ENCODE measurements at places on chromosomes 11 and 22.
A peak's percentile ranks its signal among the peaks of the same experiment; 100 is the strongest.

- no peak for DNase-seq
Measured at GRCh38 chr11:61690706-61691379, 10.7 kb downstream of the DAGLA start.

GRCh38 chr22:37386441-37386840 is 40.8 kb downstream of the ELFN2 start:
- no peak for DNase-seq

- no peak for DNase-seq
Measured at GRCh38 chr11:117225553-117226170, 6.2 kb downstream of the PCSK7 start.

DNA sequence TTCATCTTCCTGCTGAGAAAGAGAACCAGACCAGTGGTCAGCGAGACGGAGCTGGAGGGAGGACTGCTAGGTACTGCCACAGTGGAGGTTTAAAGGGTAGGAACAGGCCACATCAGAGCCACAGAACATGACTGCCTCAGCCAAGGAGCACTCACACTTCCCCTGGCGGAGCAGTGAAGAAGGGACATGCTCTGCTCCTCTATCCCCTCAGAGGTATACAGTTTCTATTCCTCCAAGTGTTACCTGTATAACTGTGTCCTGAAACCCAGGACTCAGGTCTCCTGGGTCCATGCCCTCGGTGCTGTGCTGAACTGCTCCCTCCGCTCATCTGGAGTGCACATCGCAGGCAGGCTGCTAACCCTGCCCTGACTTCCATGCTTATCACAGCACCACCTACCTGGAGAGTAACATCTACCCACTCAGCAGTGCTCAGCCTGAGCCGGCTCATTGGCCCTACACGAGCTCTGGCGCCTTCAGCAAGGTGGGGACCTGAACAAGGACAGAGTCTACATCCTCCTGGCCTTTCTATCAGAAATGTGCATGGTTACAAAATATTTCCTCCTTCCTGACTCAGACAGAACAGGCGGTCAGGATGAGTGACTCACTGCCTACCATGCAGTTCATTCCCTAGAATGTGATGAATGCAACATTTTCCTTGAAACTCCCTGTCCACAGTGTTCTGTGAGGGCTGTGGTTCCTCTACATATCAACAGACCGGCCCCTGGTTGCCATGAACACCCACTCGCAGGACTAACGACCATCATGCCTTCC is 52.9 kb downstream of the C11orf58 start:
- no peak for DNase-seq

DNA sequence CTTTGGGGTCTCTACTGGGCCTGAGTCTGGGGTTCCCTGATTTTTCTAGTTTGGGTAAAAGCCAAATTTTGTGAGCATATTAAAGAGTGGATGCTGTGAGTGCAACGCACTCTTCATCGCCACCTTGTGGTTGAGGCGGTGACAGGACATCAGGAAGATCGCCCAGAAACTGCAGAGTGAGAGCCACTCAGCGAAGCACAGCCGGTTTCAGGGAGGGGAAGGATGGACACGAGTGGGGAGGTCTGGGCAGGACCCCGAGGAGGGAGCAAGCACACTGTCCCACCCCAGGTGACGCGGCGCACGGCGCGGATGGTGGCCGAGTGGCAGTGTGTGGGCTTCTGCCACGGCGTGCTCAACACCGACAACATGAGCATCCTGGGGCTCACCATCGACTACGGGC is 9.1 kb downstream of the SELENOO start:
- DNase-seq = peak; percentile 8

- no peak for DNase-seq
Measured at GRCh38 chr11:113177671-113178070, 136.7 kb upstream of the TTC12 start.

DNA sequence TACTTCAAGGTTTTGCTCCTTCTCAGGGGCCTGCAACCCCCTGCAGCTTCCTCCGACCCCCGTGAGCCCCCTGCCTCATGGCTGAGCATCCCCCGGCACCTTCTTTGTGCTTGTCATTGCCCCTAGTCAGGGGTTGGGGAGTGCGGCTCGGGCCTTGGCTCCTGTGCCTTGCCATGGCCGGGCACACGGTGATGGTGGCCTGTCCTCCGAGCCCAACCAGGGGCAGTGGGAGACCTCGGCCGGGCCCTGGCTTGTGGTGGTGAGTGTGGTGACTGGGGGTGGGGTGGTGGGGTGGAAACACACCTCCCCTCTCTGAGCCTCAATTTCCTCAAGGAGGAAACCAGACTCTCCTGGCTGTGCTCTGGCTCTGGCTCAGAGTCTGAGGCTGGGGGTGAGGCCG is 1.5 kb upstream of the MRGPRG start:
- no peak for DNase-seq

DNA sequence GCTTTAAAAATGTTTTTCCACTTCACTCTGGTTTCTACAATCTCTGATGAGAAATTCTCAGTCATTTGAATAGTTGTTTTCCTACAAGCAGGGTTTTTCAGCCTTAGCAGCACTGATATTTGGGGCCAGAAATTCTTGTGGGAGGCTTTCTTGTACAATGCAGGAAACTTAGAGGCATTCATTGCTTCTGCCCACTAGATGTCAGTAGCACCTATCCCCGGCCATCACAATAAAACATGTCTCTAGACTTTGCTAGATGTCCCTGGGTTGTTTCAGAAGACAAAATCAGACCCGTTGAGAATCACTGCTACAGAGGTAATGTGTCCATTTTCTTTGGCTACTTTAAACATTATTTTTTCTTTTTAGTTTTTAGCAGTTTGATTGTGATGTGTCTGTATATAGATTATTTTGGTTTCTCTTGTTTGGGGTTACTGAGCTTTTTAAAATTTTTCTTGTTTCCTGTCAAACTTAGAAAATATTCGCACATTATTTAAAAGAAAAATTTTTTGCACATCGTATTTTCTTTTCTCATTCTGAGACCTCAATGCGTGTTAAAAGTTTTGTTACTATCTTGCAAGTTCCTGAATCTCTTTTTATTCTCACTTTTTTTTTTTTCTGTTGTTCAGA is 60.8 kb upstream of the CCDC179 start:
- DNase-seq = peak; percentile 35

GRCh38 chr11:67372321-67372992 is 941 bp downstream of the CLCF1 start:
- DNase-seq = no peak

DNA sequence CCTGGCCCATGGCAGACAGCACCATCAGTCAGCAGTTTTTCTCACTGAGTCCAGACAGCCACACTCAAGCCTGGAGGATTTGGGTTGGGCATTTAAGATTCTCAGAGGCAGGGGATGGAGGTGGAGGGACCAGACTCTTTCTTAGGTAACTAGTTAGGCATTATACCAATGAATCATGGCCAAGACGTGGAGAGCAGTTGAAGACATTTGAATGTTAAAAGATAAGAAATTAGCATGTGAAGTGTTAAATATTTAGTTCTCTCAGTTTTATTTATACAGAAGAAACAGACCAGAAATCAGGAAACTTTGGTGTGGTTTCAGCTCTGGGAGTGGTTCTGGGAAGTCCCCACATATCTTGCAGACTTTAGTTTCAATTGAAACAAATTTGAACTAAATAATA is 9.9 kb downstream of the GTF2H1 start:
- DNase-seq = no peak

DNA sequence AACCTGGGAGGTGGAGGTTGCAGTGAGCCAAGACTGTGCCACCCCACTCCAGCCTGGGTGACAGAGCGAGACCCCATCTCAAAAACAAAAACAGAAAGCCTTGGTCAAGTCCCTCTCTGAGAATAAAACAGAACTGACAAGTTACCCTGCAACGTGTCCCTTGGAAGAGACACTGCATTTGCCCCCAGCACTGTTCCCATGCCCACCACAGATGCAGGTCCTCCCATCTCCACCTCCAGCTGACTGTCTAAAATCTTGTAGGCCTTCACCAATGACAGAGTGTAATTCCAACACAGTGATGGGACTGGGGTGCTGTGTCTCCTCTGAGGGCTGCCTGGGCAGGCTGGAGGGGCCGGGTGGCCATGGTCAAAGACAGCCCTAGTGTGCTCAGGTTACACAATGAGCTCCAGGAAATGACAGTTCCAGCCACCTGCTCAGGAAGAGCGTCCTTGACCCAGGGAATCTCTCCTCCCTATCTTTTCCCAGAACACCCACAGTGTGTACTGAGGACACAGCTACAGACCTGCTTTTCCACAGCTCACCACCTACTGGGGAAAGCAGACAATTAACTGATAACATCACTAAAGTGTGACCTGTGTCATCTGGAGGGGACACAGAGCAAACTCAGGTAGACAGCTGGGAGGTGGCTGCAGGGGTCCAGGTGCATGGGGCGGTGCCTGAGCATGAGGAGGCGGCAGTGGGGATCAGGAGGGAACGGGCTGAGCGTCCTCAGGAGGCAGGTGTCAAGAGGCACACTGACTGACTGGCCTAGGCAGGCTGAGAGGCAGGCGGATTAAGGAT is 56.4 kb downstream of the ARFGAP3 start:
- DNase-seq = peak; percentile 96

DNA sequence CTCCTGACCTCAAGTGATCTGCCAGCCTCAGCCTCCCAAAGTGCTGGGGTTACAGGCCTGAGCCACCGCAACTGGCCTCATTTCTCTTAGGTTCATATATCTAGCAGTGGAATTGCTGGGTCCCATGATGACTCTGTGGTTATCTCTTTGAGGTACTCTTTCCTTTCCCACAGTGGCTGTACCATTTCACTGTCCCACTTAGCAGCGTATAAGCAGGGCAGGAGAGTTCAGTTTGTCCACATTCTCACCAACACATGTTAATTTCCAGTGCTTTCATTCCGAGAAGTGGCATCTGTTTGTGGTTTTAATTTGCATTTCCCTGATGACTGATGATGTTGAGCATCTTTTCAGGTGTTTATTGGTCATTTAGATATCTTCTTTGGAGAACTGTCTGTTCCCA is 16.4 kb downstream of the PRR5 start:
- no peak for DNase-seq

- DNase-seq = no peak
Measured at GRCh38 chr22:36577019-36577418, 48.1 kb upstream of the EIF3D start.

DNA sequence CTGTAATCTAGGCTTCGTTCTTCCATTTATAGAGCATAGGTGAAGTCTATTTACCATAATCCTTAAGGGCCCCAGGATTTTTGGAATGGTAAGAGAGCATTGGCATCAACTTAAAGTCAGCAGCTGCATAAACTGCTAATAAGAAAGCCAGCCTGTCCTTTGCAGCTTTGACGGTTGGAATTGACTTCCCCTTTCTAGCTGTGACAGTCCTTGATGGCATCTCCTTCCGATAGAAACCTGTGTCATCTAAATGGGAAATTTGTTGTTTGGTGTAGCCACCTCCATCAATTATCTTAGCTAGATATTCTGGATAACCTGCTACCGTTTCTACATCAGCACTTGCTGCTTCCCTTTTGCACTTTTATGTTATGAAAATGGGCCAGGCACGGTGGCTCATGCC is 58.0 kb upstream of the GLYATL1B start:
- no peak for DNase-seq

DNA sequence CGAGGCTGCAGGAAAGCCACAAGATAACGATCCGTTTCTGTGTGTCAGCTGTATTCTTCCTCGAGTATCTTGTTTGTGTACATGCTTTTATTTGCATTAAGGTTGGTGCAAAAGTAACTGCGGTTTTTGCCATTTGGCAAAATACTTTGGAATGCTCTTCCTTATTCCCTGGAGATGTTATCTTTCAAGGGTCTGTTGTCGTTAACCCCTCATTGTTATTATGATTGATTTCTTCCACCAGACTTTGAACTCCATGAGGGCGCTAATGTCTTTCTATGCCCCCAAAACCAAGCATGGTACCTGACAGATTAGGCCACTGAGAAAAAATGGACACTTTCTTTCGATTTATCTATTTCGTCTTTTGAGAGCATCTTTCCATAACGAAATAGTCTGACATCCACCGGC is 563 bp upstream of the PSMA1 start:
- DNase-seq = no peak

DNA sequence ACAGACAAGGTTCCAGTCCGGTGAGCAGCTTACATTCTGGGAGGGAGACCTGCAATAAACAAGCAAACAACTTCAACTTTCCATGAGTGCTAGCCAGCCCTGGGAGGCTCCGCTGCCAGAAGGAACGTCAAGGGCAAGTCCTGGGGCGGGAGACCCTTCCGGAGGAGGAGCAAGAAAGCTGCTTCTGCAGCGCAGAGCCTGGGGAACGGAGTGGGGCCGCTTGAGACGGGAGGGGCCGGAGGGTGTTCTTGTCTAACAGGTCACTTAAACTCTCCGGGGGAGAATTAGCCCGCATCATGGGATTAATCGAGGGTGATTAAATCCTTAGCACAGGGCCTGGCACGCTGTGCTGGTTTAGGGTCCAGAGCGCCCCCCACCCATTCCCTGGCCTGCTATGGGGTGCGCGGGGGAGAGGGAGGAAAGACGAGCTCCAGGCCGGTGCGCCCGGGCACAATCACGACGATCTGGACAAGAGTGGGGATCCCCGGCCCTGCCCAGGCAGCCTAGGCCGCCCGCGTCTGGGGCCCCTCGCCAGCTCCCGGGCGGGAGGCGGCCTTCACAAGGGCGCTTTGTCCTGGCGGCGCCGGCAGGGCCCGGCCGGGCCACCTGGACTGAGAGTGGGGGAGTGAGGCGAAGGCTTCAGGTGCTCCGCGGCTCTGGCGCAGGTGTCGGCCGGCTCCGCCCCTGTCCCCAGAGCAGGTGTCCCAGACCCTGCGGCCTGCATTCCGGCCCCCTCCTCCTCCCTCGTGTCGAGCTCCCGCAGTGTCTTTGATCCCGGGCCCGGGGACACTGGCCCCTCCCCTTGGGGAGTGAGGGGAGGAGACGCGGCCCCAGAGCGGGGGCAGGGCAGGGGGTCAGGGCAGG is 663 bp upstream of the LARGE2 start:
- DNase-seq = peak; percentile 91

DNA sequence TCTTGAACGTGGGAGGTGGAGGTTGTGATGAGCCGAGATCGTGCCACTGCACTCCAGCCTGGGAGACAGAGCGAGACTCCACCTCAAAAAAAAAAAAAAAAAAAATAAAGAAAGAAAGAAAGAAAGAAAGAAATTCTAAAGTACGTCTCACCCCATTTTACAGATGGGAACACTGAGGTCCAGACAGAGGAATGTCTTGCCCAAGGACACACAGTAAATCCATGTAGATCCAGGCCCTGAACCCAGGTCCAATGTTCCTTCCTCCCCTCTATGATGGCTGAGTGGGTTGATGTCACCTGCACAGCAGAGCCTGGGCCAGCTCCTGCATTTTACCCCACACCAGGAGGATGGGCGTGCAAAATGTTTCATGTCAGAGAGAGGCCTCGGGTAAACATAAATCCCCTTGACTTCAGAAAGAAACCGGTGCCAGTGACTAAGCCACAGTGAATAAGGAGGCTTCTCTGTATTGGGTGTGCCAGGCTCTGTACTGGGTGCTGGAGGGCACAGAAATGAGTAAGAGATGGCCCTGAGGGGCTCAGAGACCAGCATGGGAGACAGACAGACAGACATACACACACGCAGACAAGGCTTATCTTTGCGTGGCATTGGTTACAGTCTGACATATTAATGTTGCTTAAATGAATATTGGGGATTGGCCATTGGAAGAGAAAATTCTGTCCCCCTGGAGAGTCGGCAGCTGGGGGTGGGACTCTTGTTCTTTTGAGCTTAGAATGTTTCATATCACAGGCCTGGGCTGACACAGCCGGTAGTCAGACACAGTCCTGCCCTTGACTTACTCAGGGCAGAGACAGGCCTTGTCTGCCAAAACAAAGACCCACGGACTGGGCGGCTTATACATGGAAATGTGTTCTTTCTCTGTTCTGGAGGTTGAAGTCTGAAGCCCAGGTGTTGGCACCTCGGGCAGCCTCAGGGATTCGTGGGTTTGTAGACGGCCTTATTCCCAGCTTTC is 105.4 kb downstream of the MIAT start:
- no peak for DNase-seq

All from NCI-H2029 (cell line).